IMR-90 (cell line): ENCODE measurements at places on chromosomes 1 and 21. TPM values are rescaled to one million over a fixed set of nuclear protein-coding genes. Genes with fewer than 3 reads are reported as not detected.
A peak's percentile ranks its signal among the peaks of the same experiment; 100 is the strongest.

Gene EFNA1
- 0.28 and 0.90 TPM in 2 replicates for total RNA-seq

Gene LCE3E
- total RNA-seq, result not detected in 2 replicates

Gene MAP3K21
- 0.18 and 0.28 TPM in 2 replicates for total RNA-seq

Gene ZBED6
- total RNA-seq, result 16.1 and 26.2 TPM in 2 replicates

GRCh38 chr21:26005464-26005863 lies 165.1 kb downstream of the APP start:
- no peaks in the 10 kb centered on the region for H3K27me3 ChIP-seq
- H3K36me3 ChIP-seq, result peaks cover 4% of the 10 kb centered on the region
- H3K4me3 ChIP-seq, result no peak overlapping the region

Gene OR2L2
- not detected in 2 replicates for total RNA-seq

DNA sequence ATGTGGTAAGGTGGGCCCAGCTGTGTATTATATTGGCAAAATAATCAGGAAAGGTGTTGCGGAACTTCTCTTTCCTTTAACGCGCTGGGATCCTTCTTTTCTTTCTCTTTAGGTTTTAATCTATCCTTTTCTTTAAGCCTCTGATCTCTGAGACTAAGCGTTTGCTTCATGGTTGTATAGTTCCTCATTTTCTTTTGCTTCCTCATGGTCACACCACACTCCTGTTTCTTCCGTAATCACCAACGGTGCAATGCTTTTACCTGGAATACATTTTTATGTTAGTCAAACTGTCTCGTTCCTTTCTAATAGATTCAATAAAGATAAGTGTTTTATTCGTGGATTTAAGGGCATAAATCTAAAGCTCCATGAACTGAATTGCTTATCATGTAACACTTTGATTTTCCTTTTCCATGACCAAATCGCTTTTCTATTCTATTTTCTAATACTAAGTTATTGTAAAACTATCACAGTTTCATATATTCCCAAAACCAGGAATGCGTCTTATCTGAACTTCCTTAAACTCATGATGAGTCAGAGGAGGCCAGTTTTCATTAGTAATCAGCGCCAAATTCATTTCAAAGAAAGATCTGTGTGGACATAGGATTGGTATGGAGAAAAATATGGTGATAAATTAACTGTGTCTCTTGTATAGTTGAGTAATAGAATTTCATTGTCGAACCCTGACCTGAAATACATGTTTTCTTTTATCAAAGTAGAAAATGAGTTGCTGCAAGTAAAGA lies 12.2 kb downstream of the SDCCAG8 start:
- H3K4me1 ChIP-seq, result peaks cover 22% of the 10 kb centered on the region
- H3K4me3 ChIP-seq, result no peak overlapping the region
- H3K27ac ChIP-seq, result peak overlapping the region; percentile 56
- H3K27me3 ChIP-seq, result no peaks in the 10 kb centered on the region
- DNase-seq, result peak; percentile 96
- peaks cover 2% of the 10 kb centered on the region; the same call in 1 of the 2 replicates for H3K36me3 ChIP-seq

DNA sequence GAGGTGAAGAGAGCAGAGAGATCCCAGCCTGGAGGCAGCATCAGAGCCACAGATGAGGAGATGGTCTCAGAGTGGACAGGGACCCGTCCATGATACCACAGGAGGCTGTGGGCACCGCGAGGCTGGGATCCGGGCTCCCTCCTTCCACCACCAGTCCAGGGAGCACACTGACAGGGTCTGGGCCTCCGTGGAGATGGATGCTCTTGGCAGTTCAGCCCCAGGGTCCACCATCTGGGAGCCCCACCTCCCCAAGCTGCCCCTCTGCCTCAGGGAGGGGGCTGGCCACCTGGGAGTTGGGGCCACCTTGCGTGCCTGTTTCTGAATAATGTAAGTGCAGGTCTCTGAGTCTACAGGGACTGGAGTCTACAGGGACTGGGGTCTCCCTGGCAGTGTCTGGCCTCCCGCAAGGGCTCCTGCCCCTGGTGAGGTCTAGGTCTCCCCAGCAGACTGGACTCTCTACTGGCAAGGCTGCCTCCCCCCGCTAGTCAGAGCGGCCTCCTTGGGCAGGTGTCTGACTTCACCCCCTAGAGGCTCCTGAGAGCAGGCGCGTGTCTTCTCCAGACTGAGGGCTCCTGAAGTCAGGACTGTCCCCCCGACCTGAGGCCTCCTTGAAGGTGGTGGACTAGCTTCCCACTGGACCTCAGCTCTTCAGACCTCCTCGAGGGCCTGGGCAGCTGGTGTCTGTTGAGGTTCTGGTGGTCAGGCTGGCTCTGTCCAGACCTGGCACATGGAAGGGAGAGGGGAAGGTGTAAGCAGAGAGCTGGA lies 218.5 kb downstream of the PTPRU start:
- H3K4me1 ChIP-seq, result no peaks in the 10 kb centered on the region
- no peak for DNase-seq
- no peaks in the 10 kb centered on the region for H3K36me3 ChIP-seq
- H3K4me3 ChIP-seq, result no peak overlapping the region

Gene LENEP
- not detected in 2 replicates for total RNA-seq

GRCh38 chr21:39675993-39676661 lies 63.4 kb downstream of the B3GALT5 start:
- H3K36me3 ChIP-seq, result no peaks in the 10 kb centered on the region
- H3K27ac ChIP-seq, result no peak overlapping the region
- no peak for DNase-seq
- H3K4me1 ChIP-seq, result no peaks in the 10 kb centered on the region
- H3K27me3 ChIP-seq, result peaks cover 2% of the 10 kb centered on the region

Gene TP73
- total RNA-seq, result not detected in 2 replicates

Gene GNG12
- 132 and 233 TPM in 2 replicates for total RNA-seq

DNA sequence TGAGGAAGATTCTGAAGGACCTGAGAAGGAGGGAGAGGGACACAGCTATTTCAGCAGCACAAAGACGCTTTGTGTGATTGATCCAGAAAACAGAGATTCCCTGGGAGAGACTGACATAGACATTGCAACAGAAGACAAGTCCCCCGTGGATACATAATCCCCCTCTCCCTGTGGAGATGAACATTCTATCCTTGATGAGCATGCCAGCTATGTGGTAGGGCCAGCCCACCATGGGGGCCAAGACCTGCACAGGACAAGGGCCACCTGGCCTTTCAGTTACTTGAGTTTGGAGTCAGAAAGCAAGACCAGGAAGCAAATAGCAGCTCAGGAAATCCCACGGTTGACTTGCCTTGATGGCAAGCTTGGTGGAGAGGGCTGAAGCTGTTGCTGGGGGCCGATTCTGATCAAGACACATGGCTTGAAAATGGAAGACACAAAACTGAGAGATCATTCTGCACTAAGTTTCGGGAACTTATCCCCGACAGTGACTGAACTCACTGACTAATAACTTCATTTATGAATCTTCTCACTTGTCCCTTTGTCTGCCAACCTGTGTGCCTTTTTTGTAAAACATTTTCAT lies 161.3 kb upstream of the SGIP1 start:
- no peak overlapping the region for H3K4me3 ChIP-seq
- H3K27me3 ChIP-seq, result no peaks in the 10 kb centered on the region
- H3K27ac ChIP-seq, result peak overlapping the region; percentile 62

GRCh38 chr1:207815466-207815865 lies 63.6 kb downstream of the CD46 start:
- H3K36me3 ChIP-seq, result peaks cover 8% of the 10 kb centered on the region; the same call in 1 of the 2 replicates
- H3K4me3 ChIP-seq, result no peak overlapping the region
- H3K27me3 ChIP-seq, result no peaks in the 10 kb centered on the region
- peaks cover 10% of the 10 kb centered on the region for H3K4me1 ChIP-seq
- no peak for DNase-seq

DNA sequence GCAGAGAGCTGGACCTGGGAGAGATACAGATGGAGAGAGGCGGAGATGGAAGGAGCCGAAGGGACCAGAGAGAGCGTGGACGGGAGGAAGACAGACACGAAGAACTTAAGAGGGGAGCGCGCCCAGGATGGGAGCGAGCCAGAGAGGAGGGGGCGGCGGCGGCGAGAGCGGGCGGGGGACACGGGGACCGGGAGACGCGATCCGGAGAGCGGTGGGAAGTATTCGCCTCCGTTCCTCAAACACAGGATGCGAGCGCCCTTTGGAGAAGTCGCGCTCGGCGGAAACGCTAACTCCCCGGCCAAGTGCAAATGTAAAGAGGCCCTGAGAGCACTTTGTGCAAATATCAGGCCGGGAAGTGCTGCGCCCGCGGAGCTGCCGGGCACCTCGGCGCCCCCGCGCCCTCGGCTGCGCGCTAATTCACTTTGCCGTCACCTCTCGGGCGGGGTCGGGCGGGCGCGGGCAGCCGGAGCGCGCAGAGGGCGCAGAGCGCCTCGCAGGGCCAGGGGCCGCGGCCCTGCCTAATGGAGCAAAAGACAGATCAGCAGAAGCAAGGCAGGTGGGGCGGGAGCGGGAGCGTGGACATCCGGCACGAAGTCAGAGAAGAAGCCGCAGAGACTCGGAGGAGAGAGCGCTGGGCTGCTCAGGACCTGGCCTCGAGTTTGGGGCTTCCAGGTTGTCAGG lies 281.2 kb downstream of the RRAGC start:
- no peak overlapping the region for H3K4me3 ChIP-seq
- H3K4me1 ChIP-seq, result no peaks in the 10 kb centered on the region
- no peak overlapping the region for H3K27ac ChIP-seq
- H3K36me3 ChIP-seq, result no peaks in the 10 kb centered on the region

Gene CTH
- 2.5 and 2.7 TPM in 2 replicates for total RNA-seq

GRCh38 chr1:6958407-6959030 lies 173.3 kb downstream of the CAMTA1 start:
- no peak overlapping the region for H3K4me3 ChIP-seq
- no peak overlapping the region for H3K27ac ChIP-seq

Gene TIPRL
- 15.4 and 41.1 TPM in 2 replicates for total RNA-seq

DNA sequence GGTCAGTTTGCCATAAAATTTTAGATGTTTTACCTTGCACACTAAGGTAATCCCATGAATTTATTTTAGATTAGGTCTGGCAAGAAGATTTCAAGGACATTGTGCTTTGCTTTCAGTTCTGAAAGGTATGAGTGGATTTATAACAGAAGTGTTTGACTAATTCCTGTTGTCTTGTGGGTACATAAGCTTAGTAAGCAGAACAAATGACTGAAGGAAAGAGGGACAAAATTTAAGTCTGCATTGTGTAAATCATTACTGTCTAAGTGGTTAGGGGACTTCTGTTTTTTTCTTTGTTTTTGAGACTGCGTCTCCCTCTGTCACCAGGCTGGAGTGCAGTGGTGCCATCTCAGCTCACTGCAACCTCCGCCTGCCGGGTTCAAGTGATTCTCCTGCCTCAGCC lies 60.1 kb downstream of the PKN2 start:
- no peaks in the 10 kb centered on the region for H3K4me1 ChIP-seq
- no peak overlapping the region for H3K4me3 ChIP-seq
- DNase-seq, result no peak
- H3K36me3 ChIP-seq, result peaks cover 3% of the 10 kb centered on the region; the same call in 1 of the 2 replicates
- H3K27ac ChIP-seq, result no peak overlapping the region

Gene WNT3A
- not detected in 2 replicates for total RNA-seq

DNA sequence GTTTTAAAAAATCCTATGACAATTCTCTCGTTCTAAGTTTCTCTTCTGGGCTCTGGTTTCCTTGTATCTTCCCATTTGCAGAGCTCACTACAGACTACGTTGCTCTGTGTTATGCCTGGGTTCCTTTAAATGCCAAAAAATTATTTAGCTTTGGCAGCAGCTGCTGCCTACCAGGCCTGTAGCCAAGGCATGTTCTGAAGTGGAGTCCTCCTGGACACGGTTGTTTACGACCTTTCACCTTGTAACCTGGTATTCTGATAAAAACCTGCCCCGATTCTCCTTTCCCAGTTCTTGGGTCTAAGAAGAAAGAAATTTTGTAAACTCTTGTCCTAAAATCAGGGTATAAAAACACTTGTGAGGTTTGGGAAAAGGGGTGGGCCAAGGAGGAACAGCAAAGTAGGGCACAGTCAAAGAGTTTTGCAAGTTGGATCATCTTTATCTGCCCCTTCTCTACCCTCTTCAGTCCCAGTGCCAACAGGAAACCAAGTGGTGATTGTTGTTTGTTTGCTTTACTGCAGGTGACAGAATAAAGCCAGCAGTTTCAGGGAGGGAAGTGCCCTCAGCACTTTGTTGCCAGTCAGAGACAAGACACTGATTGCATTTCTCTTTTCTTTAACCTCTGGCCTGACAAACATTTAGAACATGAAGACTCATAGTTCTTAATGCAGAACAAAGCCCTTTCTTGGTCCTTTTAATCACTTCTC lies 3.1 kb upstream of the TXNIP start:
- no peak for DNase-seq
- peaks cover 2% of the 10 kb centered on the region for H3K36me3 ChIP-seq
- H3K27me3 ChIP-seq, result no peaks in the 10 kb centered on the region
- H3K4me1 ChIP-seq, result peaks cover 6% of the 10 kb centered on the region

GRCh38 chr1:86466109-86466844 lies 2.5 kb upstream of the CLCA1 start:
- H3K27me3 ChIP-seq, result peaks cover 13% of the 10 kb centered on the region
- no peak overlapping the region for H3K27ac ChIP-seq
- H3K4me3 ChIP-seq, result no peak overlapping the region

GRCh38 chr1:223344491-223344890 lies 19.5 kb downstream of the SUSD4 start:
- no peak overlapping the region for H3K27ac ChIP-seq
- no peaks in the 10 kb centered on the region for H3K4me1 ChIP-seq
- H3K36me3 ChIP-seq, result no peaks in the 10 kb centered on the region
- DNase-seq, result no peak
- H3K27me3 ChIP-seq, result peaks cover 21% of the 10 kb centered on the region

DNA sequence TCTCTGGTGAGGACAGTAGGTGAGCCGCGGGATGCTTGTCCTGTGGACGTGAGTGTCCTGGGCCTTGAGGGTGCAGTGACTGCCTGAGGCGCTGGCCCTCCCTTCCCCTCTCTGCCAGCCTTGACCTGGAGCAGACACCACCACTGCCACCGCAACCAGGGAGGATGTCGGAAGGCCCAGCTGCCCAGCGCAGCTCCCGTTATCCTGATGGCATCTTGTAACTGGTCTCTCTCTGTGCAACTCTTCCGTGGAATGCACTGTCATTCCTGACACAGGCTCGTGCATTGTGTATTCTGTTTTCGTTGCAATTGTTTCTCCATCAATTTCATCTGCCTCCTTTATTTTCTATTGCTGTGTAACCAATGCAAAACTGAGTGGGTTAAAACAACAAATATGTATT lies 118.2 kb downstream of the PCBP3 start:
- DNase-seq, result no peak
- no peaks in the 10 kb centered on the region for H3K27me3 ChIP-seq
- no peaks in the 10 kb centered on the region for H3K36me3 ChIP-seq
- no peaks in the 10 kb centered on the region for H3K4me1 ChIP-seq

Gene NBPF6
- total RNA-seq, result not detected in 2 replicates

- H3K4me1 ChIP-seq, result peaks cover 14% of the 10 kb centered on the region
- H3K27me3 ChIP-seq, result no peaks in the 10 kb centered on the region
- H3K27ac ChIP-seq, result peak overlapping the region; percentile 31; the same call in 1 of the 2 replicates
- H3K4me3 ChIP-seq, result no peak overlapping the region
- H3K36me3 ChIP-seq, result peaks cover 6% of the 10 kb centered on the region
Observed at GRCh38 chr1:206587904-206588303, 24.4 kb downstream of the EIF2D start.

Gene CR1
- total RNA-seq, result not detected in 2 replicates

Gene LGR6
- not detected in 2 replicates for total RNA-seq

- H3K27ac ChIP-seq, result peak overlapping the region; percentile 95
- peaks cover 6% of the 10 kb centered on the region for H3K4me1 ChIP-seq
- H3K4me3 ChIP-seq, result peak overlapping the region; percentile 46
- no peaks in the 10 kb centered on the region for H3K27me3 ChIP-seq
- no peaks in the 10 kb centered on the region; the same call in 1 of the 2 replicates for H3K36me3 ChIP-seq
- peak; percentile 62 for DNase-seq
Observed at GRCh38 chr1:153881751-153882150, 41.0 kb downstream of the GATAD2B start.

Gene LRRC53
- total RNA-seq, result not detected in 2 replicates
